ENCODE measurements at places on chromosomes 1 and 21.

- no peak for DNase-seq
Observed at GRCh38 chr1:34870395-34870794, 10.8 kb upstream of the SMIM12 start.

- no peak for DNase-seq
Observed at GRCh38 chr21:37098751-37099150, 25.7 kb downstream of the TTC3 start.

DNA sequence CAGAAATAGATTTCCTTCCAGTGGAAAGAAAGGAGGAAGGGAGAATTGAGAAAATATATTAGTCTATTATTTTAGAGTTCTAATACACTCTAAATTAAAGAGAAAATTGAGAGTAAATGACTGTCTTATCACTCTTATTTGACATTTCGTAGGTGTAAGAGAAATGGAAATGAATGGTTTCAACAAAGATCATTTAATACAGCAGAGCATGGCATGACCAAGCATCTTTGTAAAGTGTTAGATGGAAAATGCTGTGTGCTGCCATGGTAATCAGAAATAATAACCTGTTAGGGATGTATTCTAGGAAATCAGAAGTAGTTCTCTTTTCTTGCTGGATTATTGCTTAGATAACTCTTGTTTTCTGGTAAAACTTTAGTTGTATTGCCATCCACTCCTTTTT is 90.9 kb downstream of the GIPC2 start:
- no peak for DNase-seq

GRCh38 chr1:31151402-31151801 is 85.9 kb upstream of the PUM1 start:
- DNase-seq, result no peak

GRCh38 chr1:205229399-205229871 is 1.7 kb downstream of the TMCC2 start:
- DNase-seq, result peak; percentile 38

GRCh38 chr1:34844252-34844634 is 15.3 kb downstream of the SMIM12 start:
- no peak for DNase-seq

GRCh38 chr1:119635811-119636390 is 12.2 kb downstream of the ZNF697 start:
- no peak for DNase-seq

- DNase-seq, result no peak
Observed at GRCh38 chr1:215748431-215748830, 181.3 kb downstream of the KCTD3 start.

- no peak for DNase-seq
Observed at GRCh38 chr1:86997538-86997937, 83.1 kb downstream of the HS2ST1 start.

DNA sequence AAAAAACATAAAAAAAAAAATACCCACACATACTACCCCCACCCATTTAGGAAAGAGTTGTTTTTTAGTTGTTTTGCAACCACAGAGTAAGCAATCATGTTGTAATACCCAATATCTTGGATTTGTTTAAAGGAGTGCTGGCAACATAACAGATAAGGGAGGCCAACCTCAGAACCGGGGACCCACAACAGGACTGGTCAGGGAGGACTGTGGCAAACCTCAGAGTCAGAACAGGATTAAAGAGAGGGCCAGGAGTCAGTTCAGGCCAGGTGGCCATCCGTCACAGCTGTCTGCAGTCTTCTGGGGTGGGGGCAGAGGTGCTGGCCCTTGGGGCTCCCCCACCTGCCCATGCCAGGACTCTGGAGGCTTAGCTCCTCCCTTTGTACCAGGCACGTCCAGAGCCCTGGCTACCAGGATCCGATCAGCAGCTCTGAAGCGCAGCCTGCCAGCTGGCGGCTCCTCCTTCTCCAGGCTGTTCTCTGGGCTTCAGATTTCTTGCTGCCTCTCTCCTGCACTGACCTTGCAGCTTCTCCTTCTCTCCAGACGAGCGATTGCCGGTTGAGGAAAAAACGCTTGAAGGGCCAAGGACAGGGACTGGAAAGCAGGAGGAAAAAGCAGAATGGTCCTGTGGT is 7.9 kb downstream of the H6PD start:
- DNase-seq, result no peak
